ENCODE measurements at places on chromosomes 6 and 20. TPM values are rescaled to one million over a fixed set of nuclear protein-coding genes. Genes with fewer than 3 reads are reported as not detected.
A peak's percentile ranks its signal among the peaks of the same experiment; 100 is the strongest.

- H3K4me1 ChIP-seq: peaks cover 32% of the 10 kb centered on the region
- no peak for DNase-seq
- no peak overlapping the region for H3K27ac ChIP-seq
- no peaks in the 10 kb centered on the region for H3K27me3 ChIP-seq
- no peak overlapping the region for H3K4me3 ChIP-seq
- H3K36me3 ChIP-seq: peaks cover 100% of the 10 kb centered on the region
Measured at GRCh38 chr20:440636-441035, 21.7 kb downstream of the TBC1D20 start.

- no peaks in the 10 kb centered on the region for H3K36me3 ChIP-seq
- H3K4me3 ChIP-seq: no peak overlapping the region
- no peaks in the 10 kb centered on the region for H3K4me1 ChIP-seq
- no peaks in the 10 kb centered on the region for H3K27me3 ChIP-seq
Measured at GRCh38 chr20:10611357-10611756, 62.4 kb downstream of the JAG1 start.

DNA sequence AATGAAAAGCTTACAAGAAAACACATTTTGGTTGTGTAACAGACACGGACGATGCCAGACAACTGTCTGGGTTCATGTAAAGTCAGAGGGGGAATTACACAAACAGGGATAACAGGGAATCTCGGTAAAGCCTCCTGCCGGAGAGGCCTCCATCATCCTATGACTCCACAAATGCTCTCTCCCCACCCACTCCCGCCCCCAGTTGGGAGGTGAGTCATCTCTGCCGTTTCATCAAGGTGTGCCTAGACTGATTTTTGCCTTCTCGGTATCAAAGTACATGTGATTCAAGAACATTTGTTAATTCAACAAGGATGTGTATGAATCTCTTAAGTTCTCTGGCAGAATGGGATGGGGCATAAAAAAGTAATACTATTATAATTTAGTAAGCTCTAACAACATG lies 304.9 kb upstream of the PRDM1 start:
- no peaks in the 10 kb centered on the region for H3K36me3 ChIP-seq
- H3K4me3 ChIP-seq: no peak overlapping the region
- H3K4me1 ChIP-seq: no peaks in the 10 kb centered on the region
- H3K27ac ChIP-seq: no peak overlapping the region
- no peaks in the 10 kb centered on the region for H3K27me3 ChIP-seq

DNA sequence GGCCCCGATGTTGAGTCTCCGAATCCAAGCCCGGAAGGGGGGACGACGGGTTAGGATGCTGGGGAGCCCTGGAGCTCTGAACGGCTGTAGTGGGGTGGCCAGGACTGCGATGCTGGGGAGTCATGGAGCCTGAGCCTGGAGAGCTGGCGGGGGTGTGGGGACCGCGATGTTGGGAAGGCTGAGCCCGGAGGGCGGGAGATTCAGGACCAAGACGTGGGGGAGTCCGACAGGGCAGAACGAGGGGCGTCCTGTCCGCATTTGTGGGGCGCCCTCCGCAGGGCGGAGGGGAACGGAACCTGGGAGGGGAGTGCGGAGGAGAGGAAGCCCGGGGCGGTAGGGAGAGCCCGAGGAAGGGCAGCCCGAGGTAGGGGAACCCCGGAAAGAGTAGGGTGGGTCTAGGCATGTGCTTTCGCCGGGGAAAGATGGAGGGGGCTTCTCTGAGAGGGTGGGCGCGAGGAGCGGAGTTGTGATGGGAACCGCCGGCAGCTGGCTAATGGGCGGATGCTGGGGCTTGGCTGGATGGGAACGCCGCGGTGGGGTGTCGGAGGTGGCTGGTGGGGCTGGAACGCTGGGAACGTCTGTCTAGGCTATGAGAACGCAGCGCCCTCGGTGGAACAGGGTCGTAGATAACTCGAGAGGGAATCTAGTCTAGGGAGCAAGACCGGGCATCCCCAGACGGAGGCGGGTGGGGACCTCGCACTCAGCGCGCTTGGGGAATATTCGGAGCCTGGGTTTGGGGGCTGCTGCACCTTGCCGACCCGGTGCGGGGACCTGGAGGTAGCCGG lies 684 bp downstream of the PAQR8 start:
- H3K4me1 ChIP-seq: peaks cover 21% of the 10 kb centered on the region
- no peaks in the 10 kb centered on the region for H3K27me3 ChIP-seq
- H3K36me3 ChIP-seq: no peaks in the 10 kb centered on the region
- peak; percentile 47 for DNase-seq
- H3K27ac ChIP-seq: peak overlapping the region; percentile 85
- peak overlapping the region; percentile 86 for H3K4me3 ChIP-seq

DNA sequence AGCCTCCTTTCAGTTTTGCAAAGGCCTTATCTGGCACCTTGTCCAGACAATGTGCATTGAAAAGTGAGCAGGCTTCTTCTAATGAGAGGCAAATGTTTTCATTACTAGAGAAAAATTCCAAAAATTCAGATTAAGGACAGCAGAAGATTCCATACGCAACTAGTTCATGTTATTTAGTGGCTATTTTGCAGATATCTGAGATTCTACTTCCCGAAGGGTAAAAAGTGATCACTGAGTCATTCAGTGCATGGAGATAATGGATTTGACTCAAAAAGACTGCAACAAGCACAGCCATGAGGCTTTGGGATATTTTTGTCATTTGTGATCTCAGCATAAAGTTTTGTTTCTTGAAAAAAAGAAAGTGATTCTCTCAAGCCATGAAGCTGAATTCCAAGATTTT lies 29.9 kb downstream of the METTL24 start:
- H3K27ac ChIP-seq: no peak overlapping the region
- H3K27me3 ChIP-seq: no peaks in the 10 kb centered on the region
- no peak overlapping the region for H3K4me3 ChIP-seq
- DNase-seq: no peak
- no peaks in the 10 kb centered on the region for H3K36me3 ChIP-seq
- H3K4me1 ChIP-seq: peaks cover 33% of the 10 kb centered on the region

DNA sequence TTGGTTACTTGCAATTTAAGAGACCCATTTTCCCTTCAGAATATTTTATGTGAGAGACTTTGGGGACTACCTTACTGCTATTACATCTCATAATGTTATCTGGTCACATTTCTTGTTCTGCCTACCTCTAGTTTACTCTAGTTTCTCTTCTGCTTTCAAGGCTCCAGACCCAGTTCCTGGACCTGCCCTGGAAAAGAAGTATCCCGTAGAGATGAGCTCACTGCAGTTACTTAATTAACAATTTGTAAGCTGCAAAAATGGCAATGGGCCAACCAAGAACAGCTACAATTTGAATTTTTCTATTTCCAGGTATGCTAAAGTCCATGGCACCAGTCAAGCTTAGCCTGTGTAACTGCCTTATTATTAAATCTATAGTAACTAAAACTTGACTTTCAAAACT lies 25.0 kb downstream of the TAB2 start:
- no peaks in the 10 kb centered on the region for H3K36me3 ChIP-seq
- peaks cover 40% of the 10 kb centered on the region for H3K4me1 ChIP-seq
- H3K27ac ChIP-seq: no peak overlapping the region
- H3K27me3 ChIP-seq: no peaks in the 10 kb centered on the region
- H3K4me3 ChIP-seq: no peak overlapping the region

DNA sequence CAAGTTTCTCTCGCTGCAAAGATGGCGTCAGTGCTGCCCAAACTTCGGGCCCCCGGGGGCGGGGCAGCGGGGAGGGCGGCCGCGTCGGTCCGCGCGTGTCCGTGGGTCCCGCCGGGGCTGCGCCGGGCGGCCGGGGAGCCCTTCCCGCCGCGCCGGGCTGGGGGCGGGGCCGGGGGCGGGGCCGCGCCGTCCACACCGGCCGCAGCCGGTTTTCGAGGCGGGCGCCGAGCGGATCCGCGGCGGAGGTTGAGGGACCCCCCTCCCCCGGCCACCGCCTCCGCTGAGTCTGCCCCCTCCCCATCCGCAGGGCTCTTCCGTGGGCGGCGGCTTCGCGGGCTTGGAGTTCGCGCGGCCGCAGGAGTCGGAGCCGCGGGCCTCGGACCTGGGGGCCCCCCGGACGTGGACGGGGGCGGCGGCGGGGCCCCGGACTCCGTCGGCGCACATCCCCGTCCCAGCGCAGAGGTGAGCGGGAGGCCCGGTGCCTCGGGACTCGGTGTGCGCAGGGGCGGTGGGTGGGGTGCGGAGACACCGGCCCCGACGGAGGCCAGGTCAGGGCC lies 572 bp downstream of the SLC2A4RG start:
- H3K27me3 ChIP-seq: no peaks in the 10 kb centered on the region
- H3K4me1 ChIP-seq: peaks cover 43% of the 10 kb centered on the region
- DNase-seq: peak; percentile 68

- no peak overlapping the region for H3K27ac ChIP-seq
- peaks cover 4% of the 10 kb centered on the region for H3K27me3 ChIP-seq
- no peaks in the 10 kb centered on the region for H3K36me3 ChIP-seq
- no peaks in the 10 kb centered on the region for H3K4me1 ChIP-seq
- H3K4me3 ChIP-seq: no peak overlapping the region
Measured at GRCh38 chr6:168393126-168393870, 47.7 kb upstream of the SMOC2 start.

DNA sequence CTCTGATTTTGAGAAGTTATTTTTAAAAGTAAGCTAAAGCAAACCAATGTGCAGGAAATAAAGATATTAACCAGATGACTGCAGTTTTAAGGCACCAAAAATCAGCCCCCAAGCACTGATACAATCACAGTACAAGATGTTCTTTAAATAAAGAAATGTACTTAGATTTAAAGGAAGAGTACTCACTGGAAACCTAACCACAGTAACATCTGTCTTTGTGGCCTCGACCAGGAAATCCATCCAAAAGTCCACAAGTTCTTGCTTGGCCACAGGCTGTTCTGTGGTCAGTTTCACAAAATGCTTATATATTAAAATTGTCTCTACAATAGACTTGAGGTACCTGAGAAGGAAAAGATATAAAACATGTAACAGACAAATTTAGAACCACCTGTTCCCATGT lies 105.9 kb upstream of the MAP7 start:
- H3K27me3 ChIP-seq: no peaks in the 10 kb centered on the region
- H3K4me3 ChIP-seq: no peak overlapping the region
- H3K27ac ChIP-seq: no peak overlapping the region
- peaks cover 20% of the 10 kb centered on the region for H3K36me3 ChIP-seq
- no peaks in the 10 kb centered on the region for H3K4me1 ChIP-seq
- DNase-seq: no peak

DNA sequence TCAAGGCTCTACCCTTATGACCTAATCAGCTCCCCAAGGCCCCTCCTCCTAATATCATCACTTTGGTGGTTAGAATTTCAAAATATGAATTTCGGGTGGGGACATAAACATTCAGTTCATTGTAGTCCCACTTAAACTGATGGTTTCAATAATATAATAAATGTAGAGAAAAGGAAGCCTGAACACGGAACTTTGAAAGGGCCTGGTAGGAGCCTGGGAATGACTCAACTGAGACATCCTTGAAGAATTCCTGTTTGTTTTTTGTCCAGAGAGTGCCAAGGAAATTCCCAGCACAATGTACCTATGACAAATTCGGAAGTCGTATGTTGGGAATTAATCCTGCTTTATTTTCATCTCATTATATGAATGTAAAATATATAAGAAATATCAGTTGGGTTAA lies 457.9 kb downstream of the PLCB1 start:
- no peaks in the 10 kb centered on the region for H3K27me3 ChIP-seq
- H3K4me3 ChIP-seq: no peak overlapping the region

DNA sequence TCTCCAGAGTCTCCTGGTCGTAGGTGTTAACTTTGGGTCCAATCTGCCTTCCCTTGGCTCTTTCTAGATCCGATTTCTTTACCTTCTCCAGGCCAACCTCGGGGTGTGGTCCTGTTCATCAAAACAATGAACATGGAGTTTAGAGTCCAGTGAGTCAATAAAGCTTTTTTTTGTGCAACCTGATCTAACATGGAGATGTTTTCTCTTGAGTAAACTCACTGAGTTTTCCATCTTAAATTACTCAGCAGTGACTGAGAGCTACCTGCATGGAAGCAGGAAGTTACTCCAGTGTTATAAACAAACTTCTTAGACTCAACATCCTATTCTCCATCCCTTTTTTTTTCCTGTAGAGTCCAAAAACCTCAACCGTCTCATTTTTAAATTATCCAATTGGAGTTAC lies 14.9 kb upstream of the SLC22A1 start:
- no peak overlapping the region for H3K4me3 ChIP-seq
- H3K36me3 ChIP-seq: peaks cover 79% of the 10 kb centered on the region
- no peaks in the 10 kb centered on the region for H3K4me1 ChIP-seq
- H3K27me3 ChIP-seq: no peaks in the 10 kb centered on the region
- no peak overlapping the region for H3K27ac ChIP-seq

The TMEM217 gene
- 1.1 TPM for total RNA-seq

DNA sequence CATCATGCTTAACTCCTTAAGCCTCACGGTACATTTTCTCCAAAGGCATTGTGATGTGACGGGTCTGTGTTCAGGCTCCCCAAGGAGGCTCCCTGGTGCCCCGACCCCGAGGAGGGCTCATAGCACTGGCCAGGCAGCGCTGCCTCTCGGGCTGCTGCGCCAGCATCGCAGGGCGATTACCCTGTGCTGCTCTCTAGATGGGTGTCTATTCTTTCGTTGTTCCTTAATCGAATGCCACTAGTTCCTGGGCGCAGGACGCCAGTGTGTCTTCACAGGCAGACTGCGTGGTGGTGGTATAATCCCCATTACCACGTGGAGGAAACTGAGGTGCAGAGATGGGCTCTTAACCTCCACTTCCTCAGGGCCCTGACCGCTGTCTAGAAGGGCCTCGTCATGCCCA lies 267.4 kb downstream of the CDH4 start:
- H3K4me1 ChIP-seq: no peaks in the 10 kb centered on the region
- no peak overlapping the region for H3K27ac ChIP-seq
- H3K4me3 ChIP-seq: no peak overlapping the region
- H3K27me3 ChIP-seq: peaks cover 19% of the 10 kb centered on the region

DNA sequence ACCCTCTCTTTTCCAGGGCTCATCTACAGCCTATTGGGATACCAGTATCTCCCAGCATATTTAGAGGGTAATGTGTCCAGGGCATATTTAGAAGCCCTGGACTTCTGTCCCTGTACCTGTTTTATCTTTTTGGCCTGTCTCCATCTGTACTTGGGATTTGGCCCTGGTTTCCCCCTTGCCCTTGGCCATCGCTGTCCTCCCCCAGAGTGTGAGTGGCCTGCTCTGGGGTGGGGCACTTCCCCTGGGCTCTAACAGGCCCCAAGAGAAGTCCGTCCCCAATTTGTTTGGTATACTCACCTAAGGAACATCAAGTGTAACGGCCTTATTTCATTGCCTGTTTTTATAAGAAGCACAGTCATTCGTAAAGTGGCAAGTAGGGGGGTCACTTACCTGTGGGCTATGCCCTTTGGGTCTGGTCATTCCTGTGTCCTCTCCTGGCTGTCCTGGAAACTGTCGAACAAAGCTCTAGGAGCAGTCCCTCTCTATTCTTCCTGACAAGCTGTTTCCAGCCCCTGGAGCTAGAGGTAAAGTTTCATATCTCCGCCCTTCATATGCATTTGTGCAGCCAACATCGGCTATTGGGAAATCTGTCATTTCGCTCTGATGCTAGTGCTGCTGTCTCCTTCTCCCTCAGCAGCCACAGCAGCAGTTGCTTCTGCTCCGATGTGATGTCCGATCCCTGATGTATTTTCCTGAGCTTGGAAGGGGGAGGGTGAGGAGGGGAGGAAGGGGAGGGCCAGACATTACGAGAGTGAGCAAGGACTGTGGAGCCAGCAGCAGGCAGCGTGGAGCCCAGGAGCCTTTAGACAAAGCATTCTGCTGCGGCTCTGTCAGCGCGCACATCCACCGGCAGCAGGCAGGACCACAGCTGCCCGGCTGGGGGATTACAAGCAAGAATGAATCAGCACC lies 83.4 kb downstream of the TCP11 start:
- H3K27ac ChIP-seq: peak overlapping the region; percentile 11
- H3K27me3 ChIP-seq: no peaks in the 10 kb centered on the region
- peaks cover 91% of the 10 kb centered on the region for H3K36me3 ChIP-seq
- H3K4me1 ChIP-seq: peaks cover 14% of the 10 kb centered on the region
- H3K4me3 ChIP-seq: no peak overlapping the region

The PPP1R3G gene
- total RNA-seq: 0.41 TPM

Data from lower lobe of right lung (tissue), 2 donors.